ENCODE measurements at places on chromosomes 11 and 22.

DNA sequence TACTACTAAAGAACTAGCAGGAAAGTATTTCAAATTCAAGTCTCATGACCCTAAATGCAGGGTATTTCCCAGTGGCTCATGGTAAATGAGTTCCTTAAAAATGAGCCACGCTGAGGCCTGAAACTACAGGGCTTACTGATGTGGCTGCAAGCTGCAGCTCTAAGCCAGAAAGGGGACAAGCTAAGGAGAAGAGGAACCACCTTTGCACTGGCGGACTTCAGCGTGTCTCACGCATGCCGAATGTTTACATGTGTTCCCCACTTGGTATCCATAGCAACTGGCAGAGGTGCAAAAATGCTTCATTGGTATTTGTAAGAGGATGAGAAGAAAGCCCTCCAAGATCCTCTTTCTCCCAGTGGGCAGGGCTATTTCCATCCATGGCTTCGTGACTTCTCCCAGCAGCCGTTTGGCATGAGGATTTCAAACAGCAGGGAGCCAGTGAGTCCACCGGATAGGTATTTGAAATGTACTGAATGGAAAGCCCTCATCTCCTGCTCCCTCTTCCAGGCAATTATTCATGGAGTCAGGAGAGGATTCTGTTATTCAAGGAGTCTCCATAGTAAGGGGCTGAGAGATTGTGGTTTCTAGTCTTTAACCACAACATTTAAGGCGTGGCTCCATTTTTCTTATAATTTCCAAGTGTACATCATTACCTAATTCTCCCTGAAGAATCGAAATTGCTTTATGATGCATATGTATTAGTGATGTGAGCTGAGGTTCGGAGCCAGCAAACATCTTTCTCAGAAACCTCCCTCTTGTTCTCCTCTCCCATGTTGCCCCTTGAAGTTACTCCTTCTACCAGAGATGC lies 55.3 kb upstream of the CD44 start:
- peak; percentile 52 for DNase-seq

GRCh38 chr22:30104501-30105156 lies 24.4 kb downstream of the HORMAD2 start:
- DNase-seq = no peak

DNA sequence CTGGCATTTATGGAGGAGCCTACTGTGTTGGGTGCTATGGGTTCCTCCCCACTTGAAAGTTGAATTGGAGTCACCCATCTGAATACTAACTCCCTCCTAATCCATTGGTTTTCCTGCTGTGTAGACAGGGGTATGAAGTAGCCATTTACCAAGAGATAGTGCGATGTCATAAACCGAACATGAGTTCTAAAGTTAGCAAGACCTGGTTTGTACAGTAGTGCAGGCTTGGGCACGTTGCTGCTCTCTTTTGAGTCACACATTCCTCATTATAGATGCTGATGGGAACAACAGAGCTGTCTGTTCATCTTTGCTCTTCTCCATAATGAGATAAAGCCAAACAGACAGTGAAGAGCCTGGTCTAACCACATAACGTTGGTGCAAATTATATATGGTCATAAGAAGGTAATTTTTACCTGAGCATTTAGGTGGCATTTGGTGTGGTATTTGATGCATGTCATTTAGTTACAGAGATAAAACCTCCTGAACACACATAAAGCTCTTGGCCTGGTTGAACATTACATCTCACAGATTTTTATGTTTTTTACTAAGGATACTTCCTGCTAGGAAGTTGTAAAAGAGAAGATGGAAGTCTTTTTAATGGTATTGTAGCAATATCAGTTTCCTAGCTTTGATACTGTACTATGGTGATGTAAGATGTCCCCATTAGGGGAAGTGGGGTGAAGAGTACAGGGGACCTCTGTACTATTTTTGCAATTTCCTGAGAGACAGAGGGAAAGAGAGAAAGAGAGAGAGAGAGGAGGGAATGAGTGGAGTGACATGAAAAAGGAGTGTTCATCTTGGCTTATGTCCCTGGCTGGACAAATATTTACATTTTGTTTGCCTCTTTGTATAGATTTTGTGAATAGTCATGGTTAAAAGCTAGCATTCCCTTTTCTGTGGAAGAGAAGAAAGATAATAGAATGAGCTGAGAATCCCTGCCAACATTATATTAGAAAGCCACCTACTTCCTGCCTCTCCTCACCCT lies 27.9 kb downstream of the GRAP2 start:
- no peak for DNase-seq

GRCh38 chr22:36986242-36986821 lies 32.9 kb downstream of the TST start:
- peak; percentile 66 for DNase-seq

DNA sequence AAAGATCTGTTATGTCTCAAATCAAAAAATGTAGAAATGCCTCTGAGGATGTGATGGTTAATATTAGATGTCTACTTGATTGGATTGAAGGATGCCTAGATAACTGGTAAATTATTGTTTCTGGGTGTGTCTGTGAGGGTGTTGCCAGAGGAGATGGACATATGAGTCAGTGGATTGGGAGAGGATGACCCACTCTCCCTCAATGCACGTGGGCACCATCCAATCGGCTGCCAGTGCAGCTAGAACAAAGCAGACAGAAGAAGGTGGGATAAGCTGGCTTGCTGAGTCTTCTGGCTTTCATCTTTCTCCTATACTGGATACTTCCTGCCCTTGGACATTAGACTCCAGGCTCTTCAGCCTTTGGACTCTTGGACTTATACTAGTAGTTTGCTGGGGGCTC lies 430.3 kb downstream of the SOX6 start:
- no peak for DNase-seq

DNA sequence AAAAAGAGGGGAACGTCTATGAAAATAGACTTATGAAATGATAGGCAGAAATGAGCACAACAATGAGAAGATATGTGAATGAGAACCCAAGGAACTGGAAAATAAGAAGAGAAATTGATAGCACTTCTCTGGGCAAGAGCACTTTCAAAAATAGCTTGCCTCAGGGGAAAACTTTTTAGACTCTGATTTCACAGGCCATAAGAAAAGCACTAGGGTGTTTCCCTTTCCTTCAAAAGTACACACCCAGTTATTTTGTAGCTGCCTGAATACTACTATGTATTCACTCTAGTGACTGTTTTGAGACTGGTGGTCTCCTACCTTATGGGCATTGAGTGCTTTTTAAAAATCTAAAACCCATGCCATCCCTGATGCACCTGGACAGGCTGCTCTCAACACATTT lies 172.3 kb upstream of the SOX6 start:
- no peak for DNase-seq

DNA sequence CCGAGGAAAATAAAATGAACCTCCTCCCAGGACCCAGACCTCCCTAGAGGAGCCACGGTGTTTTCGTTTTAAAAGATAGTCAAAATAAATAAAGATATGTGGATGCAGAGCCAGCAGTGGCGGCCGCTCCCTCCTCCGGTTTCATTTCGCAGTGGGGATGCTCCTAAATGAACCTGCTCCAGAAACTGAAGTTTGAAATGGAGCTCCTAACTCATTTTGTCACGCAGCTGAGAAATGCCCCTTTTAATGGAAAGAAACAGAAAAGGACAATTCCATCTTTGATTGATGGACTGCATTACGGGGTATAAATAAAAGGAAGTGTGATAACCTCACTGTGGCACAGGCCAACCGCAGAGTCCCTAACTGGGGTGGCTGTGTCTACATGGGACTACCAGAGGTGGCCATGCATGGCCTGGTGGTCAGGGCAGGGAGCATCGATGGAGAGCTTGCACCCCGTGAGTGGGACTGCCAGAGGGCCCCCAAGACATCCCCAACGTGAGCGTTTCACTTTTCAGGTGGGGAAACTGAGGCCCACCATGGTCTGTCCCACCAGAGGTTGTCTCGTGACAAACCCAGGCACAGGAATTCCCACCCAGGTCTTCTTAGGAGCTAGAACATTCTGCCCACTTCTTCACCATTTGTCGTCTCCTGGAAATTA lies 426.6 kb downstream of the BRD1 start:
- DNase-seq = no peak

DNA sequence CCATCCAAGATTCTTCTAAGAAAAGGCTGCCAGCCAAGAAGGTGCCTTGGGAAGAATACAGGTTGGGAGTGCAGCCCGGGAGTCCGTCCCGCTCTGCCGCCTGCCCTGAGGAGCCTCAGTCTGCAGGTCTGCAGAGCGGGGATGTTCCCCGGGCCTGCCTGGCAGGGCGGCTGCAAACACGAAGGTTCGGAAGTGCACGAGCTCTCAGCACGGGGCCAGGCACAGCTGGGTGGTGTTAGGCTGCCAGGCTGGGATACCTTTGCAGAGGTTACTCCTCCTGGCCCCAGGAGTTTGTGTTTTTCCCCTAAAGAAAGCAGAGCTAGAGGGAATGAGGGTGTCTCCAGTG lies 9.4 kb upstream of the PRR5 start:
- DNase-seq = no peak

- DNase-seq = no peak
Measured at GRCh38 chr11:64924910-64925284, 408 bp downstream of the PPP2R5B start.

GRCh38 chr11:77091146-77091940 lies 11.3 kb upstream of the OMP start:
- peak; percentile 71 for DNase-seq

DNA sequence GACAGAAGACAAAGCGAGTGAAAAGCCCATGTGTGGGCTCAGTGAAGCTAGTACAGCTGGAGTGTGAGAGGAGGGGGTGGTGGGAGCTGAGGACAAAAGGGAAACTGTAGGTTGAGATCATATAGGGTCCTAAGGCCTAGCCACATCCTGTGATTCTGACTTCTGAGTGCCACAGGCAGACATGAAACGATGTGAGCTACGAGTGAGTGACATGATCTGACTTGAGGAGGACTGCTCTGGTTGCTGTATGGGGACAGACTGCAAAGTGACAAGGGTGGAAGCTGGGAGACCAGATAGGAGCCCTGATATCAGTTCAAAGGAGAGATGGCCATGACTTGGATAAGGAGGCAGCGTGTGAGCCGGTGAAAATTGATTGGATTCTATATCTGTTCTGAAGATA lies 85.4 kb downstream of the MICAL2 start:
- DNase-seq = no peak

GRCh38 chr11:76707293-76707825 lies 36.8 kb upstream of the LRRC32 start:
- no peak for DNase-seq

DNA sequence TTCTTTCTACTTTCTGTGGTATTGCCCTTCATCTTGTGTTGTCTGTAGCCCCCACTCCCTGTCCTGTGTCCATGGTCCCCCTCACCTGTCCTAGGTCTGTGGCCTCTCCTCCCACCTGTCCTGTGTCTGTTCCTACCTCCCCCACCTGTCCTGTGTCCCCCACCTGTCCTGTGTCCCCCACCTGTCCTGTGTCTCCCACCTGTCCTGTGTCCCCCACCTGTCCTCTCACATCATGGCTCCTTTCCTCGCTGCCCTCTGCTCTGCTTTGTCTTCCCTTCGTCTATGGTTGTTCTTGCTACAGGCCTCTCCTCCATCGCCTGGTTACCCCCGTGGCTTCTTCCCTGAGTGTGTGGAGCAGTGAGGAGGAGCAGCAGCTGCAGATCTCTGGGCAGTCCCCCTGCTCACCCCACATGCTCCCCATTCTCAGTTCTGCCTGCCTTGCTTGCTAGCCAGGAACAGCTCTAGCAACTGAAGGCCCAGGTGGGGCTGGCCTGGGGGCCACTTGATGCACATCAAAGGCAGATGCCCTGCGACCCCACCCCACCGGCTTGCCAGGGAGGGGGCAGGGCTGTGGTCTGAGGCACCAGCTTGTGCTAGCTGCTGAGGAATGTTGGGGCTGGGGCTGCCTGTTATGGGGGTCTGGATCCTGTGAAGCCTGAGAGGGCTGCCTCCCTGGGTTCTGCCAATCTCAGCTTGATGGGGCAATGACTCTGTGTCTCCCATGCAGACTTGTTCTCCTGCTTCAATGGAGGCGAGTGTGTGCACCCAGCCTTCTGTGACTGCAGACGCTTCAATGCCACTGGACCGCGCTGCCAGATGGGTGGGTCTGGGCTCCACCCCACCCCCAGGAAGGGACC lies 5.6 kb downstream of the OTOG start:
- DNase-seq = no peak

- DNase-seq = no peak
Measured at GRCh38 chr11:4495487-4495886, 13.0 kb downstream of the OR52K1 start.

DNA sequence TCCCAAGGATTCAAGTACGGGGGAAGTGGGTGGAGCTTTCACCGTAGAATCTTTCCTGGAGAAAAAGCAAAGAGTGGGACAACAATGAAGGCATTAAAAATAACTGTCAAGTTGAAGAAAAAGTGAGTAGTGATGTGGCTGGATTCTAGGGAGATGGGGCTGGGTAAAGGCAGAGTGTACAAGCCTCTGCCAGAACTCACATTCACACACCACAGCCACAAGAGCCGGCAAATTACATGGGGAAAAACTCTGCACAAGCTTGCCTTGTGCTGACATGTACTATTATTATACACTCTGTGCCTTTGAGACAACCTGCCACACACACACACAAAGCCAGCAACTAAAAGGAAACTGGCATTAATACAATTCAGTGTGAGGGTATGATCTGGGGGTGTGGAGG lies 182.6 kb downstream of the LARGE1 start:
- DNase-seq = no peak

DNA sequence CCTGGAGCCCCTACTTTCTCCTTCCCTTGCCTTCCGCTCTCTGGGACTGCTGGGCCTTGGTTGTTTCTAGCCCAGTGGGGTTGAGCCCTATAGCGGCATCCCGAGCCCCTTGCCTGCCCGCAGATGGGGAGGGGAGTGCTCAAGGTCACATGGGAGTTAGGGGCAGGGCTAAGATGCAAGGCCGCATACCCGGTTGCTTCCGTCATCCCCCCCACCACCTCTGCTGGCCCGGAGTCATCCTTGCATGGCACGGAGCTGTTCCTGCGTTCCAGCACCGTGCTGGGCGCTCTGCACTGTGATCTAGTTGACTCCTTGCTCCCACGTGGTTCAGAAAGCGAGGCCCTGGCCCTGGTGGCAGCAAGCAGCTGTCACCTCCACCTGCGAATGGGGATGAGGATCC lies 18.0 kb downstream of the FLRT1 start:
- no peak for DNase-seq

DNA sequence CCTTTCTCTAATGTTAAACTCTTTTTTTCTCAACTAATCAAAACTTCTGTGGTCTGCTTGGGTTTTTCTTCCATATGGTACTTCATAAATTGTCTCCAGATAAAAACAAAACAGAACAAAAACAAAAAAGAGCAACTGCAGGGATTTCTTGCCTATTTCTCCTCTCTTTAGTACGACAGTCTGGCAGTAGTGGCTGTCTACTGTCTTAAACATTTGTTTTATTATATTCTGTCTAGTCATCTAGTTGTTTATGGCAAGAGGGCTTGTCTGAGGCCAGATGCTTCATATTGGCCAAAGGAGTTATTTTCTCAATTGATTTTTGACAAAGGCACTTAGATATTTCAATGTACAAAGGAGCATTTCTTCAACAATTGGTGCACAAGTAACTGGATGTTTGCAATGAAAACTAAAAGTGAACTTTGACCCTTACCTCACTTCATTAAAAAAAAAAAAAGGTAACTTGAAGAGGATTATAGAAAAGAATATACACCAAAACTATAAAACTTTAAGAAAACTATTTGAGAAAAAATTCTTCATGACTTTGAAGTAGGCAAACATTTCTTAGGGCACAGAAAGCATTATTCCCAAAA lies 404.2 kb downstream of the LUZP2 start:
- no peak for DNase-seq

GRCh38 chr22:25403811-25404471 lies 160.5 kb upstream of the GRK3 start:
- DNase-seq = no peak
